Stimulated activated naive CD8-positive, alpha-beta T cell treated with anti-CD3 and anti-CD28 coated beads, Interleukin-15, amount 100 ng/mL, for 72 hours (primary cell): ENCODE measurements at places on chromosomes 2 and 18.
A peak's percentile ranks its signal among the peaks of the same experiment; 100 is the strongest.

DNA sequence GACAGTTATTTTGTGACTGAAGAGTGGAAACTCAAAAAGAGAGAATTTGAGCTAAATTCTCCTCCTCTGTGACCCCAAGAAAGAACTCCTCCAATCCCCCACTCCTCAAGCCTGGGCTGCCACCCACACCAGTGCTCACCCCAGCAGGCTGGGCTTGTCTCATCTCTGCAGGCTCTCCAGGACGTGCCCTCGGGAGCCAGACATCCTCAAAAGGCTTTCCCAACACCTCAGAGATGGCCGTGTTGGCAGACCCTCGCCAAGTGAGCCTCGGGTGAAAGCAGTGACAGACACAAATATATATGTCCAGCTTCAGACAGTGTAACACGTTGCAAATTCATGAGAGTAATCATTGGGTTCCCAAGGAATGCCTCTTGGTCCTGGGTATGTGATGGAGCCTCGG, 377.7 kb upstream of the SALL3 start:
- DNase-seq, result no peak

DNA sequence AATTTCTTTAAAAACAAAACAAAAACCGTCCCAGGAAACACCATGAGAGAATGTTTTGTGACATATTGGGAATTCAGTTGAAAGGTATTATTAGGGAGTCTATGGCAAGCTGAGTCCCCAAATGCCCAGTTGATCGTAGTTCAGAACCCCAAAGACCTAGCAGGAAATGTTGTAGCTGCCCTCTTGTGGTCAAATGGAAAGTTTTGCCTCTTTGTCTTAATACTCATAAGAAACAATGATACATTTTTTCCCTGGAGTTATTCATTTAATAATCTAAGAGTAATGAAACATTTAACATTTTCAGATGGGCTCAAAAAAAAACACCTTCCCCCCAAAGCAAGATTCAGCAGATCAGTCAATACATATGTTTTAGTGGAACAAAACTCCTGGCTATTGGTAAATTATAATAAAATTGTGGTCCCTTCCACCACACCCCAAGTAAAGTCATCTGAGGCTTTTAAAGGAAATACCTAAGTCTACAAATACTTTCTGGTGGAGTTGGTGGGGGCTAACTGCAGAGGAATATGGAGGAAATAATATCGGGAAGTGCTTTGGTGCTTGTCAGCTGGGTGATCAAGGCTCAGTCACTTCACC, 37.8 kb upstream of the EFEMP1 start:
- DNase-seq, result no peak

DNA sequence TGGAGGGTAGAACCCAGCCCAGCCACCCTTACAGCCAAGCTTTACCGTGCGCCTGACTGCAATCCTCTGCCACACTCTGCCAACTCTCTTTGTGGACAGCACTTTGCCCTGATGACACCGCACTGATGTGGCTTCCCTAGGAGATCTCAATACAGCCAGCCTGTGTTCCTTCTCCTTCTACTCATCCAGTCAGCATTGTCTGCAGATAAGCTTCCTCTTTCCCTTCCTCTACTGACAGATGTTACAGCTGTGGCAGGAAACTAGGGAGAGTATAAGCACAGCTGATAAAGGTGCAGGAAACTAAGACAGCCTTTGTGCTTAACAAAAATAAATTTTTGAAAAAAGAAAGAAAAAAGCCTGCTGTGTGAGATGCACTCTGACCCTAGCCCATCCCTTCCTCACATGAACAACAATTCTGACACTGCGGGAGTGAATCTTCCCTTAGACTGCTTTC, 25.0 kb downstream of the CEP68 start:
- DNase-seq, result no peak

DNA sequence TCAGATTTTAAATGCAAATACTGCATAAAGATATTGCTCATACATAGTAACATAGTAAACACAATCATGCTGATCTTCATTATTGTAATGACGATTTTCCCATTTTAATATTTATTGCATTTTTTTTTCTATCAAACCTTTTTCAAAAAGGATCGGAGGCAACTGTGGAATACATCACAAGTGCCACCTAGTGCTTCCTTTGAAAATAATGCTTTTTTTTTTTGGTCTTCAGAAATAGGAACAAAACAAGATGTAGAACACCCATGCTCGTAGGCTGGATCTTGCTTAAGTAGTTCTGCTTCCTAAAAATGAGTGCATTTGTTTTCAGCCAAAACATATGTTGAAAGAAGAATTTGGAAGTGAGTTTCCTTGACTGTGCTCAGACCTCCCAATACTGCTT, 35.7 kb upstream of the GPR155 start:
- no peak for DNase-seq

DNA sequence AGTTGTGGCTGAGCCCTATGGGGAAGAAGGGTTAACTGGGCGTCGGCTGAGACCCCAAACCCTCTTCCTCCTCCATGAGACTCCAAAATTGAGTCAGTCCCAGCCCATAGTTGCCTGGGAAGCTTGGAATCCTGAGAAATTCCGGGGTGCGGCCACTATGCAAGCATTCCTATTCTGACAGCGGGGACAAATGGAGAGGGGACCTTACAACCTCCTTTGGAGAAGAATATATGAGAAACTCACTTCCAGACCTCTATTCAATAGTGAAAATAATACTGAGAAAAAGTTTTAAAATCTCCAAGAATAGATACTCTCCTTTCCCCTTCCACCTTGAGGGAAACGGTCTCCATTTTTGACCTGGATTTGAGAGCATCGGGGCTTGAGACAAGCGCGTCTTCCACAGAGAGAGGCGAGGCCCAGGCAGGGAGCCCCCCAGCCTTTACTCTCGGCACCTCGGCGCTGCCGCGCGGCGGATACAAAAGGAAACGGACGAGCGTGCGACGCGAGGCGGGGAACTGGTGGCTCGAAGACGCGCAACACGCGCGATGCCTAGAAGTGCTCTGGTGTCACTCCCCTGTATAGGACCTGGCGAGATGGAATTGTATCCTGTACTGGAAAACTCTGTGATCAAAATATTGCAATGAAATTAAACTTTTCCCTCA, 11.1 kb downstream of the NR4A2 start:
- DNase-seq, result peak; percentile 46
